Right cardiac atrium (tissue), 5 donors: ENCODE measurements at places on chromosomes 11 and 22. TPM values are rescaled to one million over a fixed set of nuclear protein-coding genes. Genes with fewer than 3 reads are reported as not detected.
A peak's percentile ranks its signal among the peaks of the same experiment; 100 is the strongest.

Gene NLRP6
- total RNA-seq = not detected

Gene SLCO2B1
- total RNA-seq = 40.7 TPM

DNA sequence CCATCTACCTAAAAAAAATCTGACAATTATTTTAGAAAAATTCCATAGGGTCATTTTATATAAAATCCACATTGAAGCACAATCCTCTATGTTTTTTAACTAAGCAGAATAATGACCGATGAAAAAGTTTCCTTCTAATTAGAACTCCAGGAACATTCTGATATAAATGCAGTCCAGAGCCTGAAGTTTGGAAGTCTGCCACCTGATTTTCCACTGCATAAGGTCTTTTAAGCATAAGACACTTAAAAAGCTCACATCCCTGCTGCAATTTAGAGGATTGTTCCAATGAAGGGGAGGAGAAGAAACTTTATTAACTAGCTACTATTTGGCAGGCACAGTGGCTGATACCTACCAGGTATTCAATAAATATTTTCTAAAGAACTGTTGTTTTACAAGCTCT lies 570.3 kb upstream of the ANO5 start:
- no peak for DNase-seq

GRCh38 chr22:17373855-17374254 lies 4.6 kb downstream of the CECR2 start:
- no peak for DNase-seq

GRCh38 chr22:32480238-32480637 lies 5.6 kb downstream of the FBXO7 start:
- no peak for DNase-seq

GRCh38 chr22:39534092-39534506 lies 1.6 kb upstream of the RPS19BP1 start:
- peak; percentile 63 for DNase-seq

- no peak for DNase-seq
Observed at GRCh38 chr11:46553814-46554212, 40.0 kb downstream of the AMBRA1 start.

DNA sequence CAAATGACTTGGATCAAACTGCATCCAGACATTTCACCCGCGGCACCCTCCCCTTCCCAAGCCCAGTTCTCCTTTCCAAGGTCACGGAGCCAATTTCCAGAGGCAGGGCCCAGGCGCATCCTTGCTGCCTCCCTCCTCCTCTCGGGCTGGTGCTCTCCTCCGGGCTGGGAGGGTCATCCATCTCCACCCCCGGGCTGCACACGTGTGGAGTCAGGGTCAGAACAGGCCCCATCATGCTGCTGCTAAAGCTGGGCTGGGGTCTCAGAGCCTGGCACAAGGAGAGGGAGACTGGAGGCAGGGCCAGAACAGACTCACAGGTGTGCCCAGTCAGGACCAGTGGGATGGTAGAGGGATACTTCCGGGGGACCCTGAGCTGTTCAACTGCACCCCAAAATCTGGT lies 14.0 kb downstream of the RSPH14 start:
- peak; percentile 24 for DNase-seq

DNA sequence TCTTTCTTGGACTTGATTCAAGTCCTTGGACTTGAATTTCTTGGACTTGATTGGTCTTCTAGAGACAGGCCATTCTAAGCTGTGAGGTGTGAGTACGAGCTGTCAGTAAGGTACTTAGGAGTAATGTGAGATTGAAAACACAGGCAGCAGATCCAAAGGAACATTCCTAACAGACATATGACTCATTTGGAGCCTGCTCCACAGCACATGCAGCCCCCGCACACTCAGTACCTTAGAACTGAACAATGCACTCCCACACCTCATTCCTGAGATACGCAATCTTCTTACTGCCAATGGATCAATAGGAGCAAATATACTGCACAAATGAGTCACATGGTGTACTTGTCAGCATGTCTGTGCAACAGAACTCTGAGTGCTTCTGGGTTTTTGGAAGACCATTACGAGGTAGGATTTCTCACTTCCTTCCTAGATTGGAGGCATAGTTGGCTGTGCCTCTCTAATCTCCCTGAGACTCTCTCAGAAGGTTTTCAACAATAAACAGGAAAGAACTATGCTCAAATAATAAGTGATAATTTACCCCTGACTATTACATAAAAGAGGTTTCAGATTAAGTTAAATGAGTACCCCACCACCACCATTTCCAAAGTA lies 243.1 kb downstream of the KCNA4 start:
- no peak for DNase-seq

DNA sequence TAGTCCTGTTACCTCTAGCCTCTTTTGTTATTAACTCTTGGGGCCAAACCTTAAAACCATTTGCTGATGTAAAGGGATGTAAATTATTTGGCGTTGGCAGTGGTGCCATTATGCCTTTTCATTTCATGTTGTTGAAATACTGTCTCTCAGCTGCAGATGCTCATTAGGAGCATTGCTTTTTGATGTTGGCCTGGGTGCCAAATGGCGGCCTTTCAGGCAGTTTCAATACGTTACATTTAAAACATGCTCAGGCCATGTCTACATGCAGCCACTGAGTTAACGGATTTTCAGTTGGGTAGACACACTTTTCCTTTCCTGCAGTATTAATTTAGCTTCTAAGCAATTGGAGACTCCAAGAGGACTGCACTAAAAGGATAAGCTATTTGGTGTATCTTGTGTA lies 5.3 kb downstream of the NCAM1 start:
- DNase-seq = no peak

DNA sequence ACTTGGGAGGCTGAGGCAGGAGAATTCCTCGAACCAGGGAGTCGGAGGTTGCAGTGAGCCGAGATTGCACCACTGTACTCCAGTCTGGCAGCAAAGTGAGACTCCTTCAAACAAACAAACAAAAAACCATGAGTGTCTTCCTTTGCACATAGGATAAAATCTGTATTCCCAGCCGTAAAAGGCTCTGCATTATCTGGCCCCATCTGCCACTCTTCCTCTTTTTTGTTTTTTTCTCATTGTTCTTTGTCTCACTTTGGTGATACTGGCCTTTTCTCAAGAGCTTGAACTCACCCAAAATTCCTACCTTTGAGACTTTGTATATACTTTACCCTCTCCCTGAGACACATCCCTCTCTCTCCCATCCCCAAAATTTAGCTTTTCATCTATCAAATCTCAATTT lies 17.6 kb downstream of the FDX1 start:
- DNase-seq = no peak

- DNase-seq = no peak
Observed at GRCh38 chr11:44980533-44981427, 30.1 kb upstream of the TP53I11 start.

DNA sequence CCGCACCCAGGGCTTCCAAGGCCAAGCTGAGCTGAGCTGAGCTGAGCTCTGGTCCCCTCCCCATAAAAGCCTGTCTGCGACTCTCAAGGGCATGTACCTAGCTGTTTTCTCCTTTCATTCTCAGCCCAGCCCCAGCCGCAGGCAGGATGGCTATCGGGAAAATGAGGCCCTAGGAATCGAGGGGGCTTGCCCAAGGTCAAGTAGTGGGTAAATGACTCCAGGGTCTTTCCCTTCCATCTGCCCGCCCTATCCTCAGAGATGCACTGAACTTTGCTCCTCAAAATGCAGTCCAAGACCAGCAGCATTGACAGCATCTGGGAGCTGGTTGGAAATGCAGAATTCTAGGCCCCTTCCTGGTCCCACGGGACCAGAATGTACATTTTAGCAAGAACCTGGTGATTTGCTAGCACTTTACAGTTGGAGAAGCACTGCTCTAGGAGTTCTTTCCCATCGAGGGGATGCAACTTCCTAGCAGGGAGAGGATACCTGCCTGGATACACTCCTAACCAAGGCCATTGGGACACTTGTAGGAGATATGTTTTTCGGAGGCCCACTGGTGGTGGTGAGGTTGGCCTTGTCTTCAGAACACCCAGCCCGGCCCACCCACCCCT lies 43.2 kb upstream of the ACCSL start:
- DNase-seq = no peak

- no peak for DNase-seq
Observed at GRCh38 chr22:45580726-45581381, 78.2 kb downstream of the FBLN1 start.
